ENCODE measurements at places on chromosomes 4 and X. TPM values are rescaled to one million over a fixed set of nuclear protein-coding genes. Genes with fewer than 3 reads are reported as not detected.

Gene CCDC110
- 3.1 TPM for total RNA-seq

Gene CWH43
- not detected for total RNA-seq

Gene CITED1
- 2.0 TPM for total RNA-seq

Gene XPNPEP2
- 0.11 TPM for total RNA-seq

Gene MAOB
- 0.82 TPM for total RNA-seq

Gene UPF3B
- total RNA-seq = 30.2 TPM

Gene MTNR1A
- 2.6 TPM for total RNA-seq

Data from progenitor cell of endocrine pancreas (in vitro differentiated cells).